Posterior vena cava (tissue), 2 donors: ENCODE measurements at places on chromosomes 11 and 22. TPM values are rescaled to one million over a fixed set of nuclear protein-coding genes. Genes with fewer than 3 reads are reported as not detected.

DNA sequence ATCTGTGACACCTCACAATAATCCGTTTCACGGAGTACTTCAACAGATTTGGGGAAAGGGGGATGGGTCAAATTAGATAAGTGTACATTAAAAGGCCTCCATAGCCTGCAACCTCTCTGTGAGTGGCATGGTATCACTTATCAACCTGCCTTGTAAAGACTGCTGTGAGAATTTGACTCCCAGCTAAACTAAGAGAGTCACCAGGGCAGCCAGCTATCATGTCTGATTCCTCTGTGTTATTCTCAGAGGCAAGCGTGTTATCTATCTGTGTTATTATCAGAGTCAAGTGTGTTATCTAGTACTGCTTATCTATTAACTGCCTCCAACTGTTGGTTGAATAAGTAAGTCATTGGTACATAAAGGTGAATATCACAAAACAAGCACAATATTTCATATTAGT, 4.1 kb upstream of the FAM83F start:
- no peak for DNase-seq

- DNase-seq: no peak
These were observed 10.8 kb upstream of the CYP2R1 start for GRCh38 chr11:14902650-14903350.

ROBO4 gene
- 19.8 TPM for total RNA-seq

- DNase-seq: no peak
These were observed 11.3 kb downstream of the USP35 start for GRCh38 chr11:78200061-78200460.

GRCh38 chr11:110296226-110297075, at the start of gene RDX:
RDX (minus strand) TSS chr11:110296614; CDS start chr11:110279692, 16,922 bp downstream.
- DNase-seq: peak; percentile 90

DNA sequence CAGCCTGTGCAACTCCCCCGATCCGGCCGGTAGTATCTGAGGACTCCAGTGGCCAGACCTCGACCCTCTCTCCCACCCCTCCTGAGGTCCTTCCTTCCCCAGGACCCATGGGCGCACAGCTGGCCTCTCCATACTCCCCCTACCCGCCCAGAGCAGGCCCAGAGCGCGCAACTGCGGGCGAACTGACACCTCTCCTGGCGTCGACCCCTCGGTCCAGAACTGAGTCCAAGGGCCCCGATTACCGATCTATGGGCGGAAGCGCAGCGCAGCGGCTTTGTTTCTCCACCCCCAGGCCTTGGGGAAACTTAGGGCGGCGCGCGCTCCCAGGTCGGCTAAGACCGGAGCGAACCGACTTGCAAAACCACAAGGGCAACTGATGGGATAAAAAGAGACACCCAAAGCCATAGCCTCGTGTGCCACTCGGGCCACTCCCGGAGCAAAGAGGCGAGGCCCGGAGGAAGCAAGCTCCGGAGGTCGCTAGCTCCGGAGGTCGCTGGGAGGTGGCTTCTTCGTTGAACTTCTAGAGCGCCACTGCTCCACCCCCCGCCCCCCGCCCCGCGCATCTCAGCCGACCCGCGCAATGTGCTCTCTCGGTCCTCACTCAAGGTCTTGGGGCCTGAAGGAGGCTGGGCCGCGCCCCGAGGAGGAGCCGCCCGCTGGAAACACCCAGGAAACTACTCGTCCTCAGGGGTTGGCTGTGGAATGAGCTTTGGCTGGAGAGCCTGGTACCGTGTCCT, 9.8 kb upstream of the ALX4 start:
- peak; percentile 48 for DNase-seq

GRCh38 chr11:60528934-60529333, 13.7 kb downstream of the MS4A13 start:
- no peak for DNase-seq

GGT1 gene
- total RNA-seq: 5.1 TPM

DNA sequence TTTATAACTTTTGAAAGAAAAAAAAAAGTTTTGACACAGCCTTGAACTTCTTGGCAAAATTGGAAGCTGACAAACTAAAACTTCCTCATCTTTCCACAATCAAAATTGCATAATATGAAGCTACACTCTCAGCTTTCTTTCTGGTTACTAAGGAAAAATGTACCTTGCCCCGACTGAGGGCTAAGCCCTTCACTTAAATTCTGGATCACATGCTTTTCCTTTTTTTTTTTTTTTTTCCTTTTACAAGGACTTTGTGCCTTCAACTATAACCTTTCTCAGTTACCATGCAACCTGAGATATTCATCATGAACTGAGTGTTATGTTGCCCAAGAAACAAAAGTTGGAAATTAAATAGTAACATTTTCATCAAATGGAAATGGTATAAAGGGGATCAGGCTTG, 188.5 kb upstream of the CARD18 start:
- no peak for DNase-seq

PRR33 gene
- 0.14 TPM for total RNA-seq
